Heart right ventricle (tissue), 16 donors: ENCODE measurements at places on chromosomes 5 and 9. TPM values are rescaled to one million over a fixed set of nuclear protein-coding genes. Genes with fewer than 3 reads are reported as not detected.

IL3 gene
- polyA plus RNA-seq, result not detected

TIFAB gene
- under 0.01 TPM for polyA plus RNA-seq

DNA sequence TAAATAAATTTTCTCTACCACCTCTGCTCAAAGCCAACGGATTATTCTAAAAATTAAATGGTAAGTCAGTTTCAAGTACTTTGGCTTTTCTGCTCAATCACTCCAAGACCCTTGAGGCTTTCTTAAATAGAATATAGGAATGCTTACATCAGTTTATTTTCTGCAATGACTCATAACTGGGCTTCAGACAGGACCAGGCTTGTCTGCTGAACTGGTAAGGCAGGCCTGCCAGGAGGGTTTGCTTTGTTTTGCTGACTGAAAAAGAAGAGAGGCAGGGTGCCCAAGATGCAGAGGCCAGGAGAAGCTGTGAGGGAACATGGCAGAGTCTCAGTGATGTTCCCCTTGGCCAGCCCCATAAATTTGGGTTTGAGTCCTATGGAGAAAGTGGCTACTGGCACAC is 60.3 kb upstream of the EPB41L4A start:
- no peaks in the 10 kb centered on the region for H3K27me3 ChIP-seq
- no peaks in the 10 kb centered on the region for H3K36me3 ChIP-seq

DNA sequence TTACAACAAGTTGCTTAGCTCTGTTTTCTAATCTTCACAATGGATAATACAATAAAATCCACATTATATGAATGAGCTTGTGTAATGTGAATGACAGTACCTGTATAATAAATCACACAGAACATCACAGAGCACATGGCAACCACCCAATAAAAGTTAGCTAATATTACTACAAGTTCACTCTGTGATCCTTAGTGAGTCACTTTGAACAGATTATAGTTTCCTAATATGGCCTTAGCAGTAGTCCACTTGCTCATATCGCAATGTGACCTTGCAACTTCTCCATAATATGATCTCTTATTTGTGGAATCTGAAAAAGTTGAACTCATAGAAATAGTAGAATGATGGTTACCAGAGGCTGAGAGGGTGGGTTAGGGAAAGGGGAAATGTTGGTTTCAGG is 361.3 kb downstream of the PTPRD start:
- H3K4me3 ChIP-seq, result no peak overlapping the region
- no peak for DNase-seq
- H3K27ac ChIP-seq, result no peak overlapping the region
- H3K36me3 ChIP-seq, result no peaks in the 10 kb centered on the region

DNA sequence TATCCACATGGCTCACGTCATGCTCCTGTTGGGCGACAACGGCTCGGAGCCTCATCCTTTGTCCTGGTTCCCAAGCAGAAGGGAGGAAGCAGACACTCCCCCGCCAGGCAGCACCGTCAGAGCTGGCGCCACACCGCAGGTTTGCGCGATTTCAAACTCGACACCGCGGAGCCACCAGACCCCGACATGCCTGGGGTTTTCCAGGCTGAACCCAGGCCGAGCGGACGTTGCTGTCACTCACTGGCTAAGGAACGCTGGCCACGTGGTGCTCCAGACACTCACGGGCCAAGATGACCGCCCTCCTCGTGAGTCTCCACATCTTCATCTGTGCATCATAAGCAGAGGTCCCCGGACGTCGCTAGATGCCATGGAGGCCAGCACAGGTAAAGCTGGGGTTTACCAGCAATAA is 9.0 kb downstream of the TERT start:
- no peaks in the 10 kb centered on the region for H3K4me1 ChIP-seq
- H3K27me3 ChIP-seq, result no peaks in the 10 kb centered on the region
- H3K4me3 ChIP-seq, result no peak overlapping the region
- no peak overlapping the region for H3K27ac ChIP-seq
- no peaks in the 10 kb centered on the region for H3K36me3 ChIP-seq

- H3K27me3 ChIP-seq, result no peaks in the 10 kb centered on the region
- DNase-seq, result peak; percentile 6
- H3K4me1 ChIP-seq, result no peaks in the 10 kb centered on the region
- H3K27ac ChIP-seq, result no peak overlapping the region
- no peak overlapping the region for H3K4me3 ChIP-seq
Measured at GRCh38 chr5:1516615-1517601, 6.9 kb downstream of the LPCAT1 start.

GRCh38 chr5:125153231-125153630 is 406.8 kb upstream of the ZNF608 start:
- H3K36me3 ChIP-seq, result no peaks in the 10 kb centered on the region
- no peak overlapping the region for H3K27ac ChIP-seq
- H3K4me3 ChIP-seq, result no peak overlapping the region
- no peak for DNase-seq
- H3K4me1 ChIP-seq, result peaks cover 9% of the 10 kb centered on the region

DNA sequence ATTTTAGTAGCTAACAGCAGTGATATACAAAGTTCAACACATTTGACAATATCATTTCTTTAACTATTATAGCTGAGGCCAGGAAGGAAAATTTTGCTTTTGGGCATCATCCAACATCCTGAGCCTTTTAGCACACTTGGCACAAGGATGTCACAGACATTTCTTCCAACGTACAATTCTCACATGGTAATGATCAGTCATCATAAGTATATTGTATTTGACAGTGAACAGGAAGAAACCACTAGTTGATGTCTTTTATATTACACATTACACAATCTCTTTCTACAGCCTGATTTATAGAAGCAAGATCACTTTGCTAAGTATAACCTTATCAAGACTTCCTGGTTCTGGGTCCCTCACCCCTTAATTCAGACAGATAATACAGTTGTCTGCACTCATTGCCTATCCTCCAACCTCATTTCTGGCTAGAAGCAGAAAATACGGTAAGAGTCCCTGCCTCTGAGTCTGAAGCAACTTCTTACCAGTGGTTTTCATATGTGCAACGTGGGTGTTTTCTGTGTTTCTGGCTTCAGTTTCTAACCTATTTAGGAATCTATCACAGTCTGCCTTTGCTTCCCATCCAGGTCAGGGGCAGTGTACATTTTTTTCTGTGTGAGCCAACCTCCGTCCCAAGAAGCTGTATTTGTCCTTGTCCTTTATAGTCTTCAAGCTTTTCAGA is 167.8 kb downstream of the PAM start:
- H3K36me3 ChIP-seq, result no peaks in the 10 kb centered on the region
- no peak overlapping the region for H3K27ac ChIP-seq
- H3K4me1 ChIP-seq, result peaks cover 40% of the 10 kb centered on the region
- no peak overlapping the region for H3K4me3 ChIP-seq
- no peak for DNase-seq

DNA sequence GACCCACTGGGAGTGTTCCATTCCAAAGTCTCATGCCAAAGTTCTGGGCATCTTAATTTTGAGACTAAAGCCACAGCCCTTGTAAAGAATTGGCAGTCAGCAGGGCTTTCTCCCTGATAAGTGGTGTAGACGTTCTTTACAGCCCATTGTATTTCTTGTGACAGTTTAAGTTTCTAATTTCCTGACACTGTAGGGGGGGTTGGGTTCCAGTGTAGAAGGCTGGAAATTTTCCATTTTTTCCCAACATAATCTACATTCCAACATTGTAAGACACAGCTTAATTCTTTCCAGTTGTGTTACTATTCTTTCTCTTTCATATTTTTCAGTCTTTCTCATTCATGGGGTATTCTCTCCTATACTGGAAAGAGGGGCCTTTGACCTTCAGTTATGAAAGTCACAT is 121.1 kb downstream of the FBXL7 start:
- no peak overlapping the region for H3K27ac ChIP-seq
- H3K27me3 ChIP-seq, result no peaks in the 10 kb centered on the region
- H3K4me1 ChIP-seq, result peaks cover 46% of the 10 kb centered on the region
- H3K36me3 ChIP-seq, result no peaks in the 10 kb centered on the region

- no peaks in the 10 kb centered on the region for H3K27me3 ChIP-seq
- no peak overlapping the region for H3K27ac ChIP-seq
- no peak overlapping the region for H3K4me3 ChIP-seq
- no peak for DNase-seq
Measured at GRCh38 chr9:22084336-22085035, 75.4 kb upstream of the CDKN2B start.

DNA sequence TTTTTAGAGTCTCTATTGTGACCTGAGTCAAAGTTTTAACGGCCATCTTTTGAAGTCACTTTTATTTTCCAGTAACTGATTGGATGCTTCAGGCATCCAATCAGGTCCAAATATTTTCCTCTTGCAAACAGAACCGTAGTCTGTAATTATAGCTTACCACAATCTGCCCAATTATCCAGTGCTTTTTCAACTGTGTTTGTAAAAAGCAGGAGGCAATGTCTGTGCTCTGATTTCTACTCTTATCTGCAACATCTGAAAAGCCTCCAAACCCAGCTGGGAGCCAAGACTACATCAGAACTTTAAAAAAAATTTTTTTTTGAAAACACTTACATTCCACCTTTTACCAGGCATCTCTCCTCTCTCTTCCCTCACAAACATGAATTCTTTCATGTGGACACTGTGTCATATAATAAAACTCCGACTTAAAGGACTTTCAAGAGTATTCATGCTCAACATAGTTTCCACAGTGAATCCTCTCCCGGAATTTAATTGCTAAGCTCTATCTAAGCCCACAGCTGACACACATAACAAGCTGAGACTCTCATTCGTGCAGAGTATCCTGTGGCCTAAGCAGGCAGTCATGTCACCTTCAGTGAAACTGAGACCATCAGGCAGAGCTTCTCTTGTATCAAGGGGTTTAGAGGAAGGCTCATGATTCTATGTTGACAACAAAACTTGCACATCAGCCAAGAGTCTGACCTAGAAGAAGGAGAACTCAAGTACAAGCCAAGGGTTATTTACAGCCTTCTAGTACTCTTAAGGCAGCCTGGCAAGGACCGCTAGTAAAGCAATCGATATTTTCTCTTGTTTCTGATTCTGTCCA is 272.7 kb downstream of the TLE1 start:
- H3K27ac ChIP-seq, result no peak overlapping the region
- no peak for DNase-seq
- no peaks in the 10 kb centered on the region for H3K36me3 ChIP-seq
- no peak overlapping the region for H3K4me3 ChIP-seq

DNA sequence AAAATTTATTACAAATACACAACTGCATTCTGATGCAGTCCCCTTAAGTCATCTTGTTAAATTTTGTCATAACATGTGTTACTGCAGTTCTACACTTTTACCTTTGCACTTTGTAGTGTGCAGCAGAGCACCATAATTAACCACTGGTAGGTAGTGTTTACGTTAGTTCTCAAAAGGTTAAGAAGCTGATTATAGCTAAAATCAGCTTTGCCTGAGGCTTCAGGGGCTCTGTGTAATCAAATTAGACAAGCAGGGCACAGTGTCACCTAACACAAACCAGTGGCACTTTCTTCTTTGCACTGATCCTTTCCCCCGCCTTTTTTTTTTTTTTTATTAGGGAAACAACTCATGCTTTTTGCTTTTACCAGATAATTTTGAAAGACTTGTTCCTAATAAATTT is 26.1 kb downstream of the POU5F2 start:
- no peak overlapping the region for H3K4me3 ChIP-seq
- DNase-seq, result no peak
- H3K36me3 ChIP-seq, result no peaks in the 10 kb centered on the region
- no peak overlapping the region for H3K27ac ChIP-seq
- H3K27me3 ChIP-seq, result no peaks in the 10 kb centered on the region
